ENCODE measurements at places on chromosomes 1 and 21.

GRCh38 chr1:183946320-183946613 is 91.3 kb downstream of the COLGALT2 start:
- no peak for DNase-seq

DNA sequence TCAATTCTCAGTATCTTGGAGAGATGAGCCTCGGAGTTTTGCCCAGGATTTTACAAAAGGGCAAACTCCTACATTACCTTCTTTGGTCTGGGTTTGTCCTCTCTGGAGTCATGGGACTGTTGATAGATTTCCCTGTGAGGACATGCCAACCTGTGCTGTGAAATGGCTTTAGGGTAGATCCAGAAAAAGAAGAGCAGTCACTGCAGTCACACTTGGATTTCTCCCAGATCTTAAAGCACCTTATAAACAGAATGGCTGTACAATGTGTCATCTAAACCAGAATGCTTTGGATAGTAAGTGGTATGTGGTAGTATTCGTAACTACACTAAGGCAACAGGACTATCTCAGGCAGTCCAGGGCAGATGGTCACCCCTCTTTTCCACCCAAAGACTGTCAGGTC is 1.9 kb upstream of the CSRP1 start:
- no peak for DNase-seq

DNA sequence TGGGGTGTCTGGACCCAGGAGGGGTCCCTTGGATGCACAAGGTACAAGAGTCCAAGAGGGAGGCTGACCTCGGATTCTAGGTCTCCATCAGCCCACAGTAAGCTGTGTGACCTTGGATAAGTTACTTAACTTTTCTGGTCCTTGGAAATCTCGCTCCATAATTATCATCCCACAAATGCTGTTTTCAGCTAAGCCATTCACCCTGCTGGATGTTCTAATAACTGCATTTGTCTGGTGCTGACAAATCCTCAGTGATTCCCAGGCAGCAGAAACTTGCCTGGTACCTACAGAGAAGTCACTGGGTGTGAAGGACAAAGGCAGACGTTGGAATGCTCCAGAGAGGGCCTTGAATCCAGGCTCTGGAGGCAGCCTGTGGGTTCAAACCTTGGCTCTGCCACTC is 89.7 kb downstream of the IGSF21 start:
- no peak for DNase-seq

GRCh38 chr1:177355575-177355974 is 184.8 kb downstream of the BRINP2 start:
- no peak for DNase-seq

DNA sequence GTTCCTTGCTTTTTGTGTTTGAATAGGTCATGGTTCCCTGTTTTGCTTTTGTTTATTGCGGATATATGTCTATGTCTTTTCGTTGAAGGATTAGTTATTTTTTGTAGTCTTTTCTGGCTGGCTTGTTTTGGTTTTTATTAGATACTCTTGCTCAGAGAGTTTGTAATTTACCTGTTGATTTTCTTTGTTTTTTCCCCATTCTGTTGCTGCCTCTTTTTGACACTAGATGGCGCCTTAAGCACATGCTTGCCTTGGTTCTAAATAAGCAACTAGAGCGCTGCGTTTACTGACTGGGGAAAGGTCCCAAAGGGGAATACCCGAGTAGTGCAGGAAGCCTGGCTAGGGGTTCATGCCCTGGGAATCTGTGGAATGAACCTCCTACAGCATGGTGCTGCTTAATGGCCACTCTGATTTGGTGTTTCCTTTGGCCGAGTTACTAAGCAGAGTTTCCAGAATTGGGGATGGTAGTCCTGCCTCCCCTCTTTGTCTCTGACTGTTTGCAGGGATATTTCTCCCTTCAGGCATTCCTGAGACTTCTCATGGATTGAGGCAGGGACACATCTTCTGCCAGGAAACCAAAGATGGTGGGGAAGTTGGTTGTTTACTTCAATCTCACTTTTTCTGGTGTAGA is 143.2 kb downstream of the PTPRU start:
- no peak for DNase-seq

DNA sequence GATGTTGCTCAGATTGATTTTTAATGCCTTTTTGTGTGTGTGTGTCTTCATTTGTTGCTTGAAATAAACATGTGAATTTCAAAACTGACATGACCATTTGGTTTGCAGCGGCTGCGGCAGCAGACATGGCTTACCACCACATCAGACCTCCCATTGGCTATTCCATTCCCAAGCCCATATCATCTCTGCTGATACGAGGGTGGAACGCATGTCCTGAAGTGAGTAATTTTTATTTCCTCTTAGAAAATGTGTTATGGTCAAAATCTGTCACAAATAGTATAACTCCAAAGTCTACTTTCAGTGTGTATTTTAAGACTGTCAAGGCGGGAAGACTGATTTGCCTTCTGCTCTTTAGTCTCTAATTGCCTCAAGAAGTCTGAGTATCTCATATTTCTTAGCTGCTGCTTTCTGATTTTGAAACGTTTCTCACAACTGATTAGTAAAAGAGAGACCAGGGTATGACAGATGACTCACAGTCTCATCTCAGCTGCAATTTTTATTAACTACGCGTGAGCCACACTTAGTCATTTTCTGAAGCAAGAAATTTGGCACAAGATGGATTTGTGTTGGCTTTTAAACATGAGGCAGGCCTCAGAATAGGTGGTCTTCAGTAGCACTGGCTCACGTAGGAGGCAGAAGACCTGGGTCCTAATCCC is 49.0 kb downstream of the LRRC53 start:
- no peak for DNase-seq

DNA sequence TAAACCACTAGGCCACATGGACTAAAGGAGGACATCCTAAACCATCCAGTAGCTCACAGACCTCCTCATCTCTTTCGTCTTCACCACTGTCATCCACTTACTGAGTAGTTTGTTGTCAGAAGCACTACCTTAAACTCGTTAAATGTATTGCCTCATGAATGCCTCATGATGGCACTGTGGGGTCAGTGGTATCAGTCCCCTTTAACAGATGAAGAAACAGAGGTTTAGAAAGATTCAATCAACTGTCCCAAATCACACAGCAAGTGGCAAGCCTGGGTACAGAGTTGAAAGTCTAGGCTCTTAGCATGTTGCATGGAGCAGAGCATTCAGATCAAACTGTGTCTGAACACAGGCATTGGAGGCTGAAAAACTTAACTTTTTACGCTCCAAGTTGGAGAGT is 183.6 kb upstream of the KIAA0040 start:
- DNase-seq: no peak

DNA sequence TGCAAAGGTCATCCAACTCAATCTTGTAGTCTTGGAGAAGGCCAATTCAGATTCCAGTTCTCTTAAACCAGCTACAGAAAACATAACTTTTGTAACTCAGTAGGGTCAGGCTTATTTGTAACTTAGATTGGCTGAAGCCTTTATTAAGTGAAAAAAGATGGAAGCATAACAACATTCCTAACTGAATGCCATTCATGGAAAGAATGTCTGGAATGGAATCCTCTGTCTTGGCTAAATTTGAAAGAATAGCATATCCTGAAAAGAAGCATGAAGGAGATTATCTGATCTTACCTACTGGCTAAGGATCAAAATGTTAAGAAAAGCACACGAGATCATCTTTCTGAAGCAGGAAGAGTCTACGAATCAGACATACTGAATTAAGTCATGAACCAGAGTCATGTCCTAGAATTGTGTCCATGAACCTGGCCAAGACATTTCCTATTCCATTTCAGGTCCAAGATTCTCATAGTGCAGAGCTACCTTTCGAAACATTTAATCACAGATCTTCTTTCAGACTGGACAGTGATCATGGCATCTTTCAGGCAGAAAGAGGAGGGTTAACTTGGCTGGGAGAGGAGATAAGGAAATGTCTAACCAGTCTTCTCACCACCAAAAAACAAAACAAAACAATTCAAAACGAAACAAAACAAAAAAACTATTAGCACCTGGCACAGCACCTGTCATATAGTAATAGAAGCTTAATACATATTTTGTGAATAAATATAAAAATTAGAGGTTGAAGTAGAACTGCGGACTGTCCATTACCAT is 75.6 kb downstream of the XCL2 start:
- no peak for DNase-seq

DNA sequence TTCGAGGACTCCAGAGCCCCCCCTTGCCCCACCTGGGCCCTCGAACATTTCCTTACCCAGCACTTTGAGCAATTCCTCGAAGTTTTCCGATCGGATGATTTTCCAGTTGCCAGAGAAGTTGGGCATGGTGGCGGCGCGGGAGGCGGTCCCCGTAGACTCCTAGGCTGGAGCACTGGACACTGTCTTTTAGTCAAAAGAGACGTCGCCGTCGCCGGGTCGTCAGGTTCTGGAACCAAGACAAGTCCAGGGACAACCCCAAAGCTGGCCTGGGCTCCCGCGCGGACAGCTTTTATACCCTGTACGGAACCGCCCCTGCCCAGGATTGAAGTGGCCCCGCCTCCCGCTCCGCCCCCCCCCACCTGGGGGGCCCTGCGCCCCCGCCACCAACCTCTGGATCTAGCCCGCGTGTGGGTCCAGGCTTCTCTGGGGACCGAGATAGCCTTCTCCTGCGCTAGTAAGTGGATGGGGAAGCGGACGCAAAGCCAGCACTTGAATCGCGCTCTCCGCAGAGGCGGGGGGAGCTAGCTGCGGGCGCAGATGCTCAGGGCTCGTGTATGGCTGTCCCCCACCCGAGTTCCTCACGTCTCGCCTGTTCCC is at the start of gene CRABP2:
Gene CRABP2, minus strand, starts transcription at position 263 of the 597 bp plus-strand sequence. Its CDS starts 137 bp downstream, at position 126.
- peak; percentile 23 for DNase-seq

DNA sequence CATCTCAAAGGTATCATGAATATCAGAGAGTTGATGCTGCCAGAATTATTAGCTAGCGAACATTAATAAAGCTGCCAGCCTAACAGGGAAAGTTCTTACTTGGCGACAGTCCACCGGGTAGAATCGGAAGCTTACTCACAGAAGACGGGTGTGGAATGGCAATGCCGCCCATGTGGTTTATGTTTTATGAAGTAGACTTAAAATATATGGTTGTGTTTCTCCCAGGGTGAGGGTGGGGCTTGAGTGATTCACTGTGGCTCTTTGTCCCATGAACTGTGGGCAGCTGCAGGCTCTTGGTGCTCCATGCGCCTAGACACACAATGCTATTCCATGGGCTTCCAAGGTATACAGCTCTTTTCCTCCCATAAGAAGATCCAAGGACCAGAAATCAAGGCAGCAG is 162.7 kb downstream of the PIGK start:
- no peak for DNase-seq

DNA sequence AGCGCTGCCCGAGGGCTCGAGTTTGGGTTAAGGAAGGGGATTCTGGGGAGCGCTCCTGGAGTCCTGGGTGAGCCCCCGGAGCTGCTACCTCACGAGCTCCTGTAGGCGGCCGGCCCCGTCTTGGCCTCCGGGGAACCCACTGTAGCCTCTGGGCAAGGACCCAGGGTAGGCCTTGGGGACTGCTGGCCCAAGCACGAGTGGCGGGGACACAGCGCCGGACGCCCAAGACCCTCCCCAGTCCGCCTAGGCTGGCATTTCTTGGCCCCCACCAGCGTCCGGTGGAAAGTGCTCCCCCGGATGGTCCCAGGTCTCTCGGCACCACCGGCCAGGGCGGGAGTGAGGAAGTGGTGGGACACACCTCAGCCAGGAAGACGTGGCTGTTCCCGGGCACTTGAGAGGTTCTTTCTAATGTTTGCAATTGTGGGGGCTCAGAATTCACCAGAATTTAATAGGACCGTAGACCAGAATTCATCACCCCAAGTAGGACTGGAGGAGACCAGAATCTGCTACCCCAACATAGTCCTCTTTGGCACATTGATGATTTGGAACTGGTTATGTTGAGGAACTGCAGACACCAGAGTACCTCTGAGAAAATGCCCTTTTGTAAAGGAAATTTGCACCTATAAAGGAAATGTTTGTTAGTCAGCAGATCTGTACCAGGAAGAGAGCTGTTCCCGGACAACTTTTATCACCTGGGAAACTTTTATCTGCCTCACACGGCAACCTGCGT is 622 bp upstream of the TMPRSS2 start:
- no peak for DNase-seq
